ENCODE measurements at places on chromosomes 12 and 14.

DNA sequence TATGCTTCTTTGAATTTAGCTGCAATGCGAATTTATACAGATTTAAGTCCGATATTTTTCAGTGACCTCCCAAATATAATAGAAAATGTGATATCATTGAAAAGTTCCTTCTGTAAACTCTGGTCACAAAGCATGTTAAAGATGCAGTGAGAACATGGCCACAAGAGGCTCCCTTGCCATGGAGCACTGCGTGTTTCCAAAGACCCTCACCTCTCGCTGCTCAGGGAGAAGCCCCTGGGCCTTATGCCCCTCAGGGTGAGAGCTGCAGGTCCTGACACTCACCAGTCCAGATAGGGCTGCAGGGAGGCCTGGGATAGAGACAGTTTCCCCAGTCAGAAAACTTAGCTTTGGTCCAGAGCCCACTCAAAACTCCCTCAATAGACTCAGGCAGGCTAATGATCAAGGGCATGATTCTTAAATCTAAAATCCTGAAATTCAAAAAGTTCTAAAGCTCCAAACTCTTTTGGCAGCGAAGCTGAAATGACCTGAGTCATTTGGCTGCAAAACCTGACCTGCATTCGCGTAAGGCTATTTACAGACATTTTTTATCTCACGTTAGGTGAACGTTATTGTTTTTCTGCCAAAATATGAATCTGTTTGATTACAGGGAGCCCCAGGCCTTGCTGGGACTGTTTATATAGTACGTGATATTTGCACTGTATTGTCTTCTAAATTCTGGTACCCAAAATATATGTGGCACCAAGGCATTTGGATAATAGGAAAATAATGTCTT is 67.8 kb downstream of the CAPZA3 start:
- no peak for DNase-seq

- no peak for DNase-seq
Observed at GRCh38 chr12:75116646-75117198, 92.9 kb downstream of the KCNC2 start.

GRCh38 chr12:62466018-62466593 is 520 bp upstream of the MON2 start:
- DNase-seq, result peak; percentile 81

GRCh38 chr12:95096378-95096777 is 23.0 kb upstream of the NR2C1 start:
- DNase-seq, result no peak

- no peak for DNase-seq
Observed at GRCh38 chr14:31530136-31530535, 31.1 kb upstream of the NUBPL start.

GRCh38 chr14:68791078-68791901 is 1.6 kb downstream of the ZFP36L1 start:
- peak; percentile 66 for DNase-seq

DNA sequence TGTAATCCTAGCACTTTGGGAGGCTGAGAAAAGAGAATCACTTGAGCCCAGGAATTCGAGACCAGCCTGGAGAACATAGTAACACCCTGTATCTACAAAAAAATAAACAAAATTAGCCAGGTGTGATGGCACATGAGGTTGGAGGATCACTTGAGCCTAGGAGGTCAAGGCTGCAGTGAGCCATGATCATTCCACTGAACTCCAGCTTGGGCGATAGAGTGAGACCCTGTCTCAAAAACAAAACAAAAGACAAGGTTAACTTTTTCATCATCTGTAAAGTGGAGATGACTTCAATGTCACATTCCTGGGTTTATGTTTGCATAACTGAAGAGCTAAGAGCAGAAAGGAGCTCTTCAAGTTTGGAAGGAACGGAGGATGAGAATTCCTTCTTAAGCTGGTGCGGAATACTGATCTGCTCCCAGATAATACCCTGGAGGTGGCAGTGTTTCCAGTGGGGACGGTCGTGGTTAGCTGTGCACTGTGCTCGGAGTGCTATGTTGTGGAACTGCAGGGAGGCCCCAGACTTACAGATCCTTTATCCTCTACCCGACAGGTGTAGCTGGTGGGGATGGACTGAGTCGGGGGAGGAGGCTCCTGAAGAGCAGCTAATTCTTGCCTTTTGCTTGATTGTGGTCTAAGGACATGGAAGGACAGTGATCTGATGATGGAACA is 22.5 kb upstream of the BICD1 start:
- no peak for DNase-seq

GRCh38 chr12:69324797-69325466 is 23.2 kb upstream of the LYZ start:
- no peak for DNase-seq

DNA sequence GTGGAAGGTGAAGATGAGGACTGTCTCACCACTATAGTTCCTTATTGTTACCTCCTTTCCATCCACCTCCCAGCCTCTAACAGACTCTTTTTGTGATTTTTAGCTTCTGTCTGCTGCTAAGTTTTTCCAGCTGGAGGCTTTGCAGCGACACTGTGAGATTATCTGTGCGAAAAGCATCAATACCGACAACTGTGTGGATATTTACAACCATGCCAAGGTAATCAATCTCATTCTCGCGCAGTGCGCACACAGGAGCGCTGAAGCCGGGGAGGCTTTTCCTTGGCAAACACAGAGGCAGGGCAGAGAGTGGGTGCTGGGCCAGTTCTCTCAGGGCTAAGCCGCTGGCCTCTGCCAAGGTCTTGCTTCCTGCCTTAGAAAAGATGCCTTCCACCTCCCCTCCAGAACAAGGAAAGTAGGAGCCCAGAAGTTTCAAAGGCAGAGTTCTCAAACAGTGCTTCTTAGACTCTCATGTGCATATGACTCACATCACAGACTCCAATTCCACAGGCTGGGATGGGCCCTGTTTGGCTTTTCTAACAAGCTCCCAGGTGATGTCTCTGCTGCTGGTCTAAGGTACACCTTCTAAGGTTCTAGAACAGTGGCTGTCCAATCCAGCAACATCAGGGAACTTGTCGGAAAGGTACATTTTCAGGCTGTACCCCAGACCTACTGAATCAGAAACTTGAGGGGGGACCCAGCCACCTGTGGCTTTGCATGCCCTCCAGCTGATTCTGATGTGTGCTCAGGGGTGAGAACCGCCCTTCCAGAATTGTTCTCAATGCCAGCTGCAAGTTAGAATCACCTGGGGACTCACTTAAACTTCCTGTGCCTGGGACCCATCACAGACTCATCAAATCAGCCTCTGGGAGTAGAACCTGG is 33.8 kb upstream of the PWP1 start:
- DNase-seq, result no peak

DNA sequence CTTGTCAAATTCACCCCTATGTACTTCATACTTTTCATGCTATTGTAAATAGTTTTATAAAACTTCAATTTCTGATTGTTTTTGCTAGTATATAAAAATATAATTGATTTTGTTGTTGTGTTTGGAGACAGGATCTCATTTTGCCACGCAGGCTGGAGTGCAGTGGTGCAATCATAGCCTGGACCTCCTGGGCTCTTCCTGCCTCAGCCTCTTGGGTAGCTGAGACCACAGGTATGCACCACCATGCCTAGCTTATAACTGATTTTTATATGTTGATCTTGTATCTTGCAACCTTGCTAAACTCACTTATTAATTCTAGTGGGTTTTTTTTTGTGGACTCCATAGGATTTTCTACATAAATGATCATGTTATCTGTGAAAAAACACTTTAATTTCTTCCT is 23.5 kb downstream of the ATP5MC2 start:
- no peak for DNase-seq

DNA sequence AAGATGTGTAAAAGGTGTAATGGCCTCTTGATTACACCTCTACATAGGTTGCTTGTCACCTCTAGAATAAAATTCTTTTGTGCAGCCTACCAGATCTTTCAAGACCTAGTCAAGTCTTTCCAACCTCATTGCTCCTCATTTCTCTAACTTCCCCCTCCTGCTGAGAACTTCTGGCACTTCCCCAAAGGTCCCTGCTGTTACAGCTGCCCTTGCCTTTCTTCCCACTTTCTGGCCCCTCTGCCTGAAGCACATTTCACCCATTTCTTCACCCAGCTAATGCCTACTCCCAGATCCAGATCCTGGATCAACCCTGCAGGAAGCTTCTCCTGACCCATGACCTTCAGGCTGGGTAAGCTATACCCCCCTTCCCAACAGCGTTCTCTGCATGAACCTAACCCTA is 1.5 kb downstream of the TSHR start:
- DNase-seq, result no peak

DNA sequence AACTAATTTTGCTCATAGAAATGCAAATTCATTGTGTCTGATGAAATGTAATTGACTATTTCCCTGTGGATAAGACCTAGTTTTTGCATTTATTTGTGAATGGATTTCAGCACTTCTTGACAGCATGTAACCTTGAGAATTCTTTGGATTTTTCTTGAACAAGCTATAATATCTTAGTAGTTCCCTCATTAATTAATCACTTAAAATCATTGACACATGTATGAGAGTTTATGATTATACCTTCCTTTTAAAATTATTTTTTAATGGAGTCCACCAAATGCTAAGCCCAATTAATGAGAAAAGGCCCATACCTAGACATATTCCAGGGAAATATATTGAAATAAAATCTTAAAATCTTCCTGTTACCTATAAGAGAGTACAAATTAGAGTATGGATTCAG is 16.8 kb downstream of the GLIPR1L2 start:
- no peak for DNase-seq

Data from Karpas-422 (cell line).